ENCODE measurements at places on chromosomes 2 and 18.

GRCh38 chr18:58882044-58882443, 17.4 kb downstream of the ZNF532 start:
- DNase-seq: no peak

DNA sequence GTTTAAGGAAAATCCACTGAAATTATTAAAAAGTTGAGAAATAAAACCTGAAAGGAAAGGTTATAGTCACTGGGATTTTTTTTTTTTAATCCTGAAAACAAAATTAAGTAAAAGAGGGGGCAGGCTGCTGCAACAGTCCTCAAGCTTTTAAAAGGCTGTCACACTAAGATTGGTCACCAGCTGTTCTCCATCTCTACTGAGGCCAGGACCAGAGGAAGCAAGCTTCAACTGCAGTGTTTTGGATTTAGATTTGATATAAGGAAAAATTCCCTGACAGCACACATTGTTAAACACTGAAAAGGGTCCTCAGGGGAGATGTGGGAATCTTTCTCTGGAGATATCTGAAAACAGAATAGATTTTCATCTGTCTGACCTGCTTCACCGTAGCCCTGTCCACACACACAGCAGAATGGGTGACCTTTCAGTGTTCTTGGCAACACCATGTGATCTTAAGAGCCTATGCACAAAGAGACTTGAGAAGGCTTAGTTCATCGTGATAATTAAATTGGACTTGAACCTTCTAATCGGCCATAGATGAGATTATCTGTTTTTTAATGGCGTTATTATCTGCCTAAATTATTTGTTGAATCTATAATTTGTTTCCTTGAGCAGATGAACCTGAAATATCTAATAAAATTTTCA, 132.0 kb upstream of the BOD1L2 start:
- DNase-seq: no peak

DNA sequence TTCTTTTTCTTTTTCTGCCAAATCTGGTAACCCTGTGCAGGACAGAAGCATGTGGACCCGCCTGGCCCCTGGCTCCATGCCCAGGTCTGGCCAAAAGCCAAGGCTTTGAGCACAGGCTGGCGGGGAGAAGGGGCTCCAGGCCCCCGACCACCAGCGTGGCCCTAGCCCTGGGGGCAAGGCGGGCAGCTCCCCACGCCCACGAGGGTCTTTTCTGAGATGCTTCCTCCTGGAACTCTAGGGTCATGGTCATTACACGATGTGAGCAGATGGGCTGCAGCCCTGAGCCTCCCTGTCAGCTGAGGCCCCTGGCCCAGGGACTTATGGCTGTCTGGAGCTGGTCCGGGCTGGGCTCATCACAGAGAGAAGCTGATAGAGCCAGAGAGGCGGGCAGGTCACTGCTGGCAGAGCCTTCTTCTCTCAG, 5.7 kb upstream of the OTOS start:
- no peak for DNase-seq

GRCh38 chr18:8380006-8380405, 229.2 kb upstream of the RAB12 start:
- DNase-seq: no peak

Data from thyroid gland (tissue), 4 donors.